ENCODE measurements at places on chromosomes 6 and 20.

DNA sequence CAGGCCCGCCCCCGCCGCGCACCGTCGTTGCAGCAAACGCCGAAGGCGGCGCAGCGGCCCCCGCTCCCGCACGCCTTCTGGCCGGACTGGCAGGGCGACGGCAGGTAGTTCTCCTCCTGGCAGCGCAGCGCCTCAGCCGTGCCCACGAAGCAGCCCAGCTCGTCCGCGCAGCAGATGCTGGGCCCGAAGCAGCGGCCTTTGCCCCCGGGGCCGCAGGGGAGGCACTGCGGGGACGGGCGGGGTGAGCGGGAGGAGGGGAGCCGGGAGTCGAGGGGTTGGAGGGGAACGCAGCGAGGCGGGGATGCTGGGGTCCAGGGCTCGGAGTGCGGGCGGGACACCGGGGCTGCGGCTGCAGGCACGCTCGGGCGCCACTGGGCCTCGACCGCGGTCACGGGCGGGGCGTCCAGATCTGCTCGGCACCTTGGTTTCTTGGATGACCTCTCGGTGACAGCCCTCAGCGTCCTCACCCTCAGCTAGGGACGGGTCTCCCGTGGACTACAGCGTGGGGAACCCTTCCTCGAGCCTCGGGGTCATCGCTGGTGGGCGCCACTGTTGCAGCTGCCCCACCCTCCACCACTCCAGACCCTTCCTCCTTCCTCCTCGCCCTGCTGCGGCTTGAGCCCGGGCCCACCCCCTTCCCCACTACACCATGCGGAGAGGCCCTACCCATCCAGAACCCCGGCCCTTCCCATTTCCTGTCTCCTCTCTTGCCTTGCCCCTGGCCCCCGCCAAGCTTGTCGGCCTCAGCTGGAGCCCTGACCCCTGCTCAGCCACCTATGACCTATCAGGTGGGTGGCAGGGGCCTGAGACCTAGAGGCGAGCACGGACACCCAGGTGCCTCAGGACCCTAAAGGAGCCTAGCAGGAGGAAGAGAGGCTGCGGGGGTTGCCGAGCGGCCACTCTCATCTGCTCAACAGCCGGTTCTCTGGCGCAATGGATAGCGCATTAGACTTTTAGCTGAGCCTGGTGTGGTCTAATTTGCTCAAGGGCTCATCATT, 1.3 kb downstream of the AVP start:
- no peak for DNase-seq

- DNase-seq: no peak
Measured at GRCh38 chr6:156988276-156989158, 211.3 kb downstream of the ARID1B start.

DNA sequence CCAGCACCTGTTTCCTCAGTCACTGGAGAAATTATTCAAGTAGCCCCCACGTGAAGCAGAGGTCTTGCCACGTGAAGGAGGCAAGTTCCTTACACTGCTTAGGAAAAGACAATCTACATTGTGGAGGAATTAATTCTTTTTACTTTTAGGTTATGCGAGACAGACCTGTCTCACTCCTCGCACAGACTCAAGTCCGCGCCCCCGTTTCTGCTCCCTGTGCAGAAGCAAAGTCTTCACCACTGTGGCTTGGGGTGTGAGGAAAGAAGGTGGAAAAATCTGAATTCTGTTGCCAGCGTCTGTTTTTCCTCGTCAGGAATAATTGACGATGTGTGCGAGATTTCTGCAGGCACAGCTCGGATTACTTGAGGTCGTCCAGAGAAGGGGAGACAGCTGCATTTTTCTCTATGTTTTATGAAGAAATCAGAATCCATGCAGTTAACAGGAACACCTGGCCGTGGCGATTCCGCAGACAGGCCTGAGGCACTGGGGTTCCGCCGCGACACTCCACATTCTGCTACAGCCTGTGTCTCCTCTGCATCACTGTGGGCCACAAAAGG, 185.1 kb downstream of the SMOC2 start:
- no peak for DNase-seq

DNA sequence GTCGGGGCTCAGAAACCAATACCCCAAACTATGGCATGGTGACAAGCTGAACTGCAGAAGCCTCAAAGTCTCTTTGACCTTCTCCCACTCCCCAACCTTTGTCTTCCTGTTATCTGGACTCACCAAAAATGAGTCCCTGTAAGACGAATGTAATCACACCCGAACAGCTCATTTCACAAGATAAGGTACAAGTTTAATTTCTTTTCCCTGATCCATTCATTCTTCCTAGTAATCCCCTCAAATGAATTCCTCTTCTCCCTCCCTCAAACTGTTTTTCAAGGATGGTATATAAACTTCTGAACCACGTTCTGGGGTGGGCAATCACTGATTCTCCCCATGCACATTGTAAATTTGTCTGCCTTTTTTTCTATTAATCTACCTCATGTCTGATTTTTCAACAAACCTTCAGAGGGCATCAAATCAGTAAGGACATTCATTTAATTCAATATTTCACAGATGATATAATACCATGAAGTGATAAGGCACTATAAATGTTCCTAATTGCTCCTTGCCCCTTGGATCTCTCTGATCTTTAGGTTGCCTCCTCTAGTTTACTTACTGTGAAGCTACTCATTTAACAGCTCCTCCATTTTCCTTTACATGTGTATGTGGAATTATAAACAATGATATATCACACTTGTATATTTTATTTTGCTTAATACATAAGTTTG, 77.2 kb downstream of the OR2B2 start:
- DNase-seq: no peak

DNA sequence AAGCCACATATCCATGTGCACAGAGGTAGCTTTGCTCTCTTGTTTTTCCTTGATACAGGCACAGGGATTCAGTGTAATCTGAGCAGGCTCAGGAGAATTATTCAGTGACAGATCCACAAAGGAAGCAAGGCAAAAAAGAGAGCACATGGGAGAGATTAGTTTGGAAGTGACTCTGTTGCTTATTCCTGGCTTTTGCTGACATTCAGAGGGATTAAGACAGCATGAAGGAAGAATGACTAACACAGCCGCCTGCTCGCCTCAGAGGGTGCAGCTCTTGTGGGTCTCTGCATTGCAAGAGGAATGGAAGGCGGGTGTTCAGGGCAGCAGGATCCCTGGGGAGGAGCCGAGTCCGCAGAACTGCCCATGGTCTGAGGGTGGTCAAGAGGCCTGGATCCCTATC, 203.4 kb upstream of the KCNQ5 start:
- no peak for DNase-seq

DNA sequence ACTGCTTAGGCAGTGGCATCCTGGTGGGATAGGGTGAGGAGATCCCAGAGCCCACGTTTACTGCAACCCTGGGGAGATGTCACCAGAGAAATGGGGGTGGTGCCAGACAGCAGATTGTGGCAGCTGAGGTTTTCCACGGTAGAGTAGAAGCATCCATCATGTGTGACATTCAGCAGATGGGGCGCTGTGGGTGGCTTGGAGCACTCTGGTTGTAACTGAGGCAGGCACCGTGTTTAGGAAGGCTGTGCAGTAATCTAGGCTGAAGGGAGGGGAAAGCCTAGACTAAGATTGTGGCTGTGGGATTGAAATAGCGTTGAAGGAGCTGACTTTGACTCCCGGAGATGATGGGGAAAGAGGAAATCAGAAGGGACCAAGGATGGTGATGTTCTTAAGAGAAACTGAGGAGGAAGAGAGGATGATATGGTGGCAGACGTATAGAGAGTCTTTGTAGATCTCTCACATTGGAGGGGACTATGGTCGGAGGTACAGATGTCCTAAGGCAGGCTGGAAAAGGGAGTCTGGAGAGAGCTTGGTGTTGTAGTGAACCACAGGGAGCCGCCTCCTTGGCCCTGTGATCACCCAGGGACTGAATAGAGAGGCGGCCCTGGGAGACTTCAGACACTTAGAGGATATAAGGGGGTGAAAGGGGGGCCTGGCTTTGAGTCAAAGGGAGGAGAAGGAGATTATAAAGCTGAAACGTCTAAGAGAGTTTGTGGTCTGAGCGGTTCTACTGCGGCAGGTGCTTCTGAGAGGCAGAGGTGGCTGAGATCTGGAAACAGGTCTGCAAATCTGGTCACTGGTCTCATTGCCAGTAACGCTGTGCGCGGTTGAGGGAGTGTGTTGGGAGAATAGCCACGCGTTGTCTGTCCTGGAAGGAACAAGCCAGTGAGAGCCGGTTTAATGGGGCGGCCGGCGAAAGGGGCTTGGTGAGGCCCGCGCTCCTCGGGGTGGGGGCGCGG, 792 bp upstream of the MICA start:
- DNase-seq: no peak

All from mesothelial cell of epicardium (in vitro differentiated cells).